DMS 273 treated with DMSO at 0.1 percent for 48 hours (cell line): ENCODE measurements at places on chromosomes 13 and 19.

DNA sequence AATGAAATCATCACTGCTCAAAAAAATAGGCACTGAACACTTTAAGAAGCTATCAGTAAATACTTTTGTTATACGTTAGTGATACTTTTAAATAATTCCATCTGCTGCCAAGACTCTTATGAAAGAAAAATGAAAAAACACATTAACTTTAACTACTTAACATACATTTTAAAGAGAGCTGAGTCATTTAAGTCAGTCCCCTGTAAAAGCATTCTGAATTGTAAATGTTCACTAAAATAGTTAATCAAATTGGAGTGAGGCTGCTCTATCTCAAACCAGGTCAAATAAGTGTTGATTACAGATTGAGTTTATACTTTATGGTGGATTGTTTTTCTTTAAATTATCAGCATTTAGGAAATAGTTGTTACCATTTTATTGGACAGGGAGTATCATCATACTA is 274.2 kb downstream of the MYO16 start:
- DNase-seq: no peak

DNA sequence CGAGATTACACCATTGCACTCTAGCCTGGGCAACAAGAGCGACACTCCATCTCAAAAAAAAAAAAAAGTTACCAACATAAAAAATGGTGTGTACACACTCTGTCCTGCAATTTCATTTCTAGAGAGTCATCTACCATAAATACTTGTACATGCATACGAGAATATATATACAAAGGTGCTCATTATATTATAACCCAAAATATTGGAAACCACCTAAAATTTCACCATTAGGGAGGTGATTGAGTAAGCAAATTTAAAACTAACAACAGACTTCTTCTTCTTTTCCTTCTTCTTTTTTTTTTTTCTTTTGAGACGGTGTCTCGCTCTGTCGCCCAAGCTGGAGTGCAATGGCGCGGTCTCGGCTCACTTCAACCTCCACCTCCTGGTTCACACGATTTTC is 7.4 kb upstream of the C5AR1 start:
- no peak for DNase-seq

DNA sequence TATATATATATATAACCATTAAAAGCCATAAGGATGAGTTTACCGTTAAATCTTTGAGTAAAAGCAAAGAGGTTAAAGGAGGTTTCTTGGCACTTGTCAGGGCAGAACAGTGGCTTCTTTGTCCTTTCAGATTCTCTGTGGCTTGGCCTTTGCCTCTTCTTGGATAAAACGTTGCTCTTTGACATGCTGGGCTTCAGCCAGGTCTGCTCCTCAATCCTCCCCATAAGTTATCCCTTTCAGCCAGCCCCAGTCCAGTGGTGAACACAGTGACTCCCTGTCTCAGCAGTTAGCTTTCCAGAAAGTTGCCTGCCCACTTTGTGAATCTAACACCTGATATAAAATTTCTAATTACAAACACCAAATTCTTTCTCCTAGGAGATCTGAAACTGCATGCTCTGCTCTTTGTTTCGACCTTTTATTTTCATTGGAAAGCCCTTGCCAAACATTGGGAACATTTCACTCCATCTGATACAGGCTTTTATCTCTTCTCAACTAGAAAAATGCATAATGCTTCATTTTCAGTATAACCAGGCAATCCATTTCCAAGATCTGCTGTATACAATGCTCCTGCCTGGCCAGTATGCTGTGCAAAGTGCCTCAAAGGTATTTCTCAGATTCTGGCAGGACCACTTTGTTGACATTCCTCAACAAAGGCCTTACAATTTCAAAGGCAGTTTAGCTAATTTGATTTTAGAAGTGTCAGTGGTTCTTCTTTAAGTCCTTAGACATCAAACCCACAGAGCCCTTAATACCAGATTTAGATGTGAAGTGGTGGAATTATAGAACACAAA is 16.2 kb upstream of the MED4 start:
- DNase-seq: no peak

- DNase-seq: no peak
Measured at GRCh38 chr13:103067751-103068555, 1.7 kb upstream of the SLC10A2 start.

- no peak for DNase-seq
Measured at GRCh38 chr19:6451583-6452222, 7.9 kb downstream of the SLC25A23 start.

- DNase-seq: no peak
Measured at GRCh38 chr13:43071824-43072223, 48.4 kb downstream of the DNAJC15 start.
